ENCODE measurements at places on chromosomes 7 and 10.
A peak's percentile ranks its signal among the peaks of the same experiment; 100 is the strongest.

DNA sequence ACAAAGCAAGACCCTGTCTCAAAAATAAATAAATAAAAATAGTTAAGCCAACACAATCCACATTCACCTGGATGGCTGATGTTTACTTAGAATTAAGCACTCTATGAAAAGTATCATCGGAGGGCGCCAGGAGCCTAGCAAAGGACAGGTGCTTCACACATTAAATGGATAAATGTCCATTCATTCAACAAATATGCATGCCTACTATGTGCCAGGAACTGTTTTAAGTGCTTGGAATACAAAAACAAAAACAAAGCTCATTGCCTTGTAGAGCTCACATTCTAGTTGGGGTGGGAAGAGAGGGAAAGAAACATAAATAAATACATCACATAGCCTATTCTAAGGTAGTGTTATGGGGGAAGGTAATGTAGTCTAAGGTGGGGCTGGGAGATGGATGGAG is 4.1 kb downstream of the BAIAP2L1 start:
- H3K36me3 ChIP-seq: no peaks in the 10 kb centered on the region
- no peak for DNase-seq
- no peak overlapping the region for H3K27ac ChIP-seq
- no peaks in the 10 kb centered on the region for H3K4me1 ChIP-seq
- H3K27me3 ChIP-seq: no peaks in the 10 kb centered on the region

DNA sequence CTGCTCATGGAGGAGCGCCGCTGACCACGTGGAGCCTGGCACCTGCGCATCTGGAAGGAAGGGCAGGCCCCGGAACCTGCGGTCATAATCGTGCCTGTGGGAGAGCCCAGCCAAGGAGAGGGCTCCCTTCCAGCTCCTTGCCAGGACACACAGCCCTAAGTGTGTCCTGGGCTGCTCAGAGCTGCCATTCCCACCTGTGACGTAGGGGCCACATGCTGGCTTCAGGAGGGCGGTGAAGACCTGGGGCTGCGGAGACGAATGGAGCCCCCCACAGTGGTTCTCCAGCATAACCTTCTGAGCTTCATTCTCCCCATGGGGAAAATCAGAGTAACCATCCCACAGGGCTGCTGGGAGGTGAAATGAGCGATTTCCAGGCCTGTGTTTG is 127.6 kb upstream of the CHST15 start:
- DNase-seq: no peak
- no peak overlapping the region for H3K4me3 ChIP-seq
- no peaks in the 10 kb centered on the region for H3K36me3 ChIP-seq
- H3K27ac ChIP-seq: no peak overlapping the region
- no peaks in the 10 kb centered on the region for H3K27me3 ChIP-seq

- H3K4me3 ChIP-seq: no peak overlapping the region
- no peaks in the 10 kb centered on the region for H3K4me1 ChIP-seq
- H3K27me3 ChIP-seq: no peaks in the 10 kb centered on the region
- H3K27ac ChIP-seq: no peak overlapping the region
- no peaks in the 10 kb centered on the region for H3K36me3 ChIP-seq
- no peak for DNase-seq
Measured at GRCh38 chr7:158555034-158555520, 32.5 kb downstream of the PTPRN2 start.

DNA sequence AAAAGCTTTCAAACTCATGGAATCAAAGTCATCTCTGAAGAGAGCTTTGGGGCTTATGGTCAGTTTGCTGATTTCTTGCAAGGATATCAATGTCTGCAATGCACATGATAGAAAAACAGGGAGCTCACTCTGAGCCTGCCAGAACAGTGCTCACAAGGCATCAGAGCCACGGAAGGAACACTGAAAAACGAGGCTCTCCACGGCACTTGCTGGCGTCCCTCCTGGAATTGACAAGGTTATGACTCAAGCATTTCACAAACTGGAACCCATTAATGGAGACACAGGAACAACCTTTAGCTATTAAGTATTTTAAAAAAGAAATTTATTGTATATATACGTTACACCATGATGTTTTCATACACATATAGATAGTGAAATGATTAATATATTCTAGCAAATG is 266.3 kb downstream of the KCND2 start:
- H3K36me3 ChIP-seq: no peaks in the 10 kb centered on the region
- no peak overlapping the region for H3K27ac ChIP-seq
- H3K27me3 ChIP-seq: no peaks in the 10 kb centered on the region
- no peak overlapping the region for H3K4me3 ChIP-seq
- no peak for DNase-seq

DNA sequence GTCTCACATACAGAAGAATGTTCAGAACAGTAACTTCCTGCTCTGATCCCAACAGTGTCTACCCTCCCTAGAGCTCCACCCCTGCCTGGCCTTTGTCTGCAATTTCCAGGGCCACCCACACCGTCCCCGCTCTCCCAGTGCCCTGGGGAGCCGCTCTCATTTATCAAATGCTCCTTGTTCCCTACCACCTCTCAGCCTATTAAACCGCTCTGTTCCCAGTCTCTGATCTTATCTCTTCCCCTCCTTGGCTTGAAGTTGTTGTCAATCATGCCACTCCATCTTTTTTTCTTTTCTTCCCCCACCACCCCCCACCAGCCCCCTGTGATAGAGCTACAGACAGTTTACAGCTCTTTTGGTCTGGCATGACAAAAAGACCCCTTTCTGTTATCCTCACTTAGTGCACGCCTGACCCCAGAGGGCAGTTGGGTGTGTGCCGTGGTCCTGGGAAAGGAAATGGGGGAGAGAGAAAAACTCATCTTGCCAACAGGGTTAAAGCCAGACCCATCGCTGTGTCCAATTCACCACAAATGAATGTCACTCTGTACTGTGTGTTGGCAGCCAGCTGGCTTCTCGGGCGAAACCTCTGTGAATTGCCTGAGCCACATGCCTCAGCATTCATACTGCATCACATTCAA is 28.8 kb upstream of the HECTD2 start:
- no peaks in the 10 kb centered on the region for H3K36me3 ChIP-seq
- H3K4me3 ChIP-seq: no peak overlapping the region
- H3K4me1 ChIP-seq: peaks cover 8% of the 10 kb centered on the region
- no peak overlapping the region for H3K27ac ChIP-seq
- H3K27me3 ChIP-seq: no peaks in the 10 kb centered on the region
- peak; percentile 20 for DNase-seq

DNA sequence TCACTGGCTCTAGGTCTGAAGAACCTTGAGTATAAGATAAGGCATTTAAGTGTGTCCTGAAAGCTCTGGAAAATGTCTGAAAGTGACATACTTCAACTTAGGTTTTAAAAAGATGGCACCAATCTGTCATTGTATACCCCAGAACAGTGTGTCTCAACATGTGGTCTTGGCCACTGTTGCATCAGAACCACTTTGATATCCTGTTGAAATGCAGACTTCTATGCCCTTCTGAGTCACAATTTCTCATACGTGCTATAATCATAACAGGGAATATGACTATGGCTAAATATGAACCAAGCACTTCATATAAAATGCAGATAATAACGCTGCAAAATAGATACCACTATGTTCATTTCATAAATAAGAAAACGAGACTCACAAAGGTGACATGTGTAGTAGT is 38.0 kb upstream of the GPAM start:
- DNase-seq: no peak
- no peaks in the 10 kb centered on the region for H3K4me1 ChIP-seq
- H3K36me3 ChIP-seq: no peaks in the 10 kb centered on the region
- H3K27ac ChIP-seq: no peak overlapping the region
- no peaks in the 10 kb centered on the region for H3K27me3 ChIP-seq
- H3K4me3 ChIP-seq: no peak overlapping the region

- H3K27ac ChIP-seq: no peak overlapping the region
- H3K27me3 ChIP-seq: no peaks in the 10 kb centered on the region
- H3K4me1 ChIP-seq: no peaks in the 10 kb centered on the region
- H3K4me3 ChIP-seq: no peak overlapping the region
Measured at GRCh38 chr7:36617408-36617807, 106.9 kb downstream of the AOAH start.

GRCh38 chr7:91326516-91327199 is 62.4 kb downstream of the FZD1 start:
- no peaks in the 10 kb centered on the region for H3K27me3 ChIP-seq
- no peak overlapping the region for H3K4me3 ChIP-seq
- H3K36me3 ChIP-seq: no peaks in the 10 kb centered on the region
- no peaks in the 10 kb centered on the region for H3K4me1 ChIP-seq
- no peak for DNase-seq

GRCh38 chr10:10128387-10128786 is 889.3 kb upstream of the CELF2 start:
- H3K36me3 ChIP-seq: no peaks in the 10 kb centered on the region
- H3K27me3 ChIP-seq: no peaks in the 10 kb centered on the region
- no peak overlapping the region for H3K27ac ChIP-seq

GRCh38 chr10:77626266-77626935 is 11.2 kb downstream of the KCNMA1 start:
- no peaks in the 10 kb centered on the region for H3K36me3 ChIP-seq
- no peaks in the 10 kb centered on the region for H3K4me1 ChIP-seq
- no peaks in the 10 kb centered on the region for H3K27me3 ChIP-seq
- no peak overlapping the region for H3K27ac ChIP-seq

GRCh38 chr10:24518981-24519597 is 204.6 kb downstream of the ARHGAP21 start:
- H3K27me3 ChIP-seq: no peaks in the 10 kb centered on the region
- H3K27ac ChIP-seq: peak overlapping the region; percentile 50
- no peak overlapping the region for H3K4me3 ChIP-seq
- peaks cover 8% of the 10 kb centered on the region for H3K4me1 ChIP-seq
- DNase-seq: peak; percentile 86
- no peaks in the 10 kb centered on the region for H3K36me3 ChIP-seq

DNA sequence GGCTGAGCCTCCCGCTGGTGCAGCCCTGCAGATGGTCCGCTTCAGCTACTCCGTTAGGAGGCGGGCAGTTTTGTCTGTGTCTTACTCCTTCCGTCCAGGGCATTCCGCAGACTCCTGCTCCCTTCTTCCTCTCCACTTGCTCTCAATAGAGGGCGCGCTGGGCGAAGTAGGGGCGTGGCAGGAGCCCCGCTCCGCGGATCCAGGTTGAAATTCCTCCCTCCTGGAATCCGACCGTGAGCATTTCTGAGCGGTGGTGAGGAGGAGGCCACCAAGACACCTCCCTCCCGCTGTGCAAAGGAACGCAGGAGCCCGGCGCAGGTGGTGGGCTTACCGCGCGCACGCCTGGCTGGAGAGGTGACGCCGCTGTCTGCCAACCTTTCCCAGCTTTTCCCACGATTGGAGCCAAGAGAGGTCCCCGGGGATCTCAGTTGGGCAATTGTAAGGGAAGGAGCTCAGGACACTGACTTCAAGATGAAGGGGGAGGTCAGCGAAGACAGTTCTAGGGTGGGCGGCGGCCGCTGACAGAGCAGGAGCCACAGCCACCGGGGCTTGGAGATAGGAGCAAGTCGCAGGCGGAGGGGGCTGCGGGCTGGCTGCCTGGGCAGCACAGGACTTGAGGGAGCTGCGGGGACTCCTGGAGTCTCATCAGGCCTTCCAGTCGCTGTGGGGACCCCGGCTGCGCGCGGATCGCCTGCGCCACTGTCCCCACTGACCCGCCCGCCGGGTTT is 1011.3 kb downstream of the XPNPEP1 start:
- H3K27me3 ChIP-seq: no peaks in the 10 kb centered on the region
- no peaks in the 10 kb centered on the region for H3K4me1 ChIP-seq
- H3K27ac ChIP-seq: no peak overlapping the region
- peak; percentile 86 for DNase-seq
- peak overlapping the region; percentile 80 for H3K4me3 ChIP-seq

DNA sequence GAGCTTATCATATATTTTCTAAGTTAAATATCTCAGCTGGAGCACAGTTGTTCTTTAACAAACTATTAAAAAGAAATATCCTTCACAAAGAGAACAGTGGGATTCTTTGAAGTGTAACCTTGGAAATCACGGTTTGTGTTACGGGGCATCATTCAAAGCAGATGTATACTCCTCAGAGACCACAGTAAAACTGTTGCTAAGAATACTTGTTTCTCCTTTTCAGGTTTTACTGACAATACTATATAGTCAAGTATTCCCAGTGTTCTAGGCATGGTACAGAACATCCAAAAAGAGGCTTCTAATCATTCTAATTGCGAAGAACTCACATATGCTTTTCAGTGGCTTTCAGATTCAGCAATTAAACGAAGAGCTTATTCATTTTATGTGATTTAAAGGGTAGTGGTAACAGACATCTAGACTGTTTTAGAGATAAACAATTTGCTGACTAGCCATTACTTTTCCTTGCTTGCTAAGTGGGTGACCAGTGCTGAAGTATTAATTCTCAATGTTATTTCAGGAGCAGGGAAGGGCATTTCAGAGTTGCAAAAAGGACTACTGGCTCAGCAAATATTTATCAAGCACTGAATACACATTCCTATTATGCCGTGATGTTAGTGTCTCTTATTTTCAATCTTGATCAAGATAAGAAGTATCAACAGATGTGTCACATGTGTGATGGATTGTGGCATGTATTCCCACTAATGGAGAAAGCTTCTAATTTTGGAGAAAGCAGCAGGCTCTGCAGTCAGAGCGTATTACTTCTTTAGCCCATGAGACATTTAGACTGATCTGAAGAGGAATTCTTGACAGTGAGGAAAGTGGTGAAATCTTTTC is 236.8 kb downstream of the RNLS start:
- H3K4me1 ChIP-seq: no peaks in the 10 kb centered on the region
- no peaks in the 10 kb centered on the region for H3K27me3 ChIP-seq
- H3K4me3 ChIP-seq: no peak overlapping the region
- DNase-seq: no peak
- no peaks in the 10 kb centered on the region for H3K36me3 ChIP-seq

- H3K36me3 ChIP-seq: no peaks in the 10 kb centered on the region
- no peak overlapping the region for H3K27ac ChIP-seq
- no peaks in the 10 kb centered on the region for H3K27me3 ChIP-seq
- no peak overlapping the region for H3K4me3 ChIP-seq
- no peaks in the 10 kb centered on the region for H3K4me1 ChIP-seq
Measured at GRCh38 chr10:130491011-130491692, 355.0 kb downstream of the GLRX3 start.

DNA sequence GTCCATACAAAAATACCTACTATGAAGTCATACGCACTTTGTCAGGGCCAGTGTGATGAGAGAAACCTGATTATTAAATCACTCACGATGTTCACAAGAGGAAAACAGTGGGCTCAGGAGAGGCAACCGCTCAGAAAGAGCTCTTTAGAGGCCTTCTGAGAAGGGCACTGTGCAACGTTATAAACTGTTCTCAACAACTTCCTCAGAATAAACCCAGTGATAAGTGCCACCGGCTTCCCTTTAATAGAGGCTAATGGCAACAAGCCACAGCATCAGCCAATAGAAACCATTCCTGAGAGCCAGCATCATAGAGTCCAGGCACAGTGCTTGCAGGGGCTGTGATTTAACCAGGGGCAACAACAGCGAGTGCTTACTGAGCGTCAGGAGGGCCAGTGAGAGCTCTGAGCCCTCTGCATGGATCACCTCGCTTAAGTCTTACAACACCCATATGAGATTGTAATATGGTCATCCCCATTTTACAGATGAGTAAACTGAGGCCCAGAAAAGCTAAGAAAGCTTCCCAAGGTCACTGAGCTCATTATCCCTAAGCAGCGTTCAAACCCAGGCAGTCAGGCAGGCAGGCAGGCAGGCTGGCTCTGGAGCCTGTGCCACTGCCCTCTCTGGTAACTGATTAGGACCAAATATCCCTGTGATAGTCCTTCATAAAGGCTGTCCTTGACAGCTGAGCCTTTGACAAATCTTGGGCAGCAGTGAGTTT is 30.9 kb upstream of the ATXN7L1 start:
- H3K27ac ChIP-seq: no peak overlapping the region
- no peak for DNase-seq
- no peaks in the 10 kb centered on the region for H3K4me1 ChIP-seq
- no peaks in the 10 kb centered on the region for H3K27me3 ChIP-seq

All from testis (tissue), 5 donors.